NCI-H748 treated with DMSO at 0.1 percent for 48 hours (cell line): ENCODE measurements at places on chromosomes 2 and 18.
A peak's percentile ranks its signal among the peaks of the same experiment; 100 is the strongest.

GRCh38 chr2:173231042-173231441, 123.6 kb upstream of the CDCA7 start:
- DNase-seq: peak; percentile 22

GRCh38 chr2:148933456-148933855, 58.4 kb downstream of the KIF5C start:
- DNase-seq: no peak

GRCh38 chr2:30705056-30705455, 102.2 kb downstream of the CAPN13 start:
- no peak for DNase-seq

DNA sequence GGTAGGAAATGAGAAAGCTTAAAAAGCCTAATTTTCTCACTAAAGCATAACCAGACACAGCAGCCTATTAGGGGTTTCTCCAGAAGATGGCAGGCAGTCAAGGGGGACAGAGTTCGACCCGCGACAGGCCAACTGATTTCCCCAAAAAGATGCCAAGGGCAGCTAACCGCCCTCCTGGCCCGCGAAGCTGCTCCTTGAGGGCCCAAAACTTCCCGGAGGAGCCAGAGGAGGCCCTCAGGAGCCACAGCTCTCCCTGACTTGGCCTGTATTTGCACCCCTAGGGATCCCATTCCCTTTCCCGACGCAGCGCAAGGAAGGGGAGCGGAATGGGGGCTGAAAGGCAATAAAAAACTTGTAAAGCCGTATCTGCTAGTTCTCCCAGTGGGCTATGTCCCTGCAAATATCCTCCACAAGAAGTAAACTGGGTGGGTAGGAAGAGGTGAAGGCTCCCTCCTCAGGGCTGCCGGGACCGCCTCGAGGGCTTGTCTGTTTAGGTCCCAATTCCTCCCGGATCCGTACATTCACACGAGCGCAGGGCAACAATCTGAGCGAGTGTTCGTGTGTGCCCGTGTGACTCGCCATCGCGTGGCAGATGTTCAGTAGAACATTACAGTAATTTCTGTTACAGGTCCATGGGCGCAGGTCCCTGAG, 756 bp upstream of the NAGK start:
- no peak for DNase-seq

DNA sequence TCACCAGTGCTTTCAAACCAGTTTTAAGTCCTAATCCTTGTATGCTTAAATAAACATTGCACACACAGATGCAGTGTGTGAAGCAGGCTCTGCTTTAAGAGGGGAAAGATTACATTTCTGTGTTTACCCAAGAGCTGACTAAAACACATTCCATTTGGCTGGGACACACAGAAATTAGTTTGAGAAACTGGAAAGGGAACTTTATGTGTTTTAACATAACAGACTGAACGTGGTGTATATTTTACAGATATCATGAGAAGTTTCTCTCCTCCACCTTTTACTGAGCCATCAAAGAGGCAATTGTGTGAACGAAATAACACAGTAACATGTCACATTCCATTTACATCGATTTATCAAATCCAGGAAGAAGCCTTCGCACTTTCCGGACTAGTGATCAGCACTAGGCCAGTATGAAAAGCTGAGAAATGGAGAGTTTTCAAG, 121.8 kb downstream of the MAIP1 start:
- no peak for DNase-seq

GRCh38 chr2:118290411-118291250, 202.4 kb downstream of the INSIG2 start:
- no peak for DNase-seq

GRCh38 chr2:165122521-165122920, 81.3 kb downstream of the SCN3A start:
- DNase-seq: no peak

DNA sequence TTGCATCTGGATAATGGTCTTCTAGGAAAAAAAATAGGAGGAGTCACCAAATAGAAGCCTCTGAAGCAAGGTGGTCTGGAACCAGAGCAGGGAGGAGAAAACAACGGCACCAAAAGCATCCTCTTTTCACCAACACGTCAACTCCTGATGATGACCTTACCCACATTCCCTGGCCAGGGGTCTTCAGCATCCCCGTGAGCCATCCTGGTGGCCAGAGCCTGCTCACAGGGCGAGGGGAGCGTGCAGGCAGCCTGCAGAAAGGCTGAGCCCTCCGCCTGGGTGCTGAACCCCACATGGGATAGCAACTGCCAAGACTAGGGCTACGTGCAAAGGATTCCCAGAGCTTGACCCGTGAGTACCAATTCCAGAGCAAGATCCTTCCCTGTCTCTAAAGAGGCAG, 191.0 kb downstream of the NDUFA10 start:
- DNase-seq: no peak

DNA sequence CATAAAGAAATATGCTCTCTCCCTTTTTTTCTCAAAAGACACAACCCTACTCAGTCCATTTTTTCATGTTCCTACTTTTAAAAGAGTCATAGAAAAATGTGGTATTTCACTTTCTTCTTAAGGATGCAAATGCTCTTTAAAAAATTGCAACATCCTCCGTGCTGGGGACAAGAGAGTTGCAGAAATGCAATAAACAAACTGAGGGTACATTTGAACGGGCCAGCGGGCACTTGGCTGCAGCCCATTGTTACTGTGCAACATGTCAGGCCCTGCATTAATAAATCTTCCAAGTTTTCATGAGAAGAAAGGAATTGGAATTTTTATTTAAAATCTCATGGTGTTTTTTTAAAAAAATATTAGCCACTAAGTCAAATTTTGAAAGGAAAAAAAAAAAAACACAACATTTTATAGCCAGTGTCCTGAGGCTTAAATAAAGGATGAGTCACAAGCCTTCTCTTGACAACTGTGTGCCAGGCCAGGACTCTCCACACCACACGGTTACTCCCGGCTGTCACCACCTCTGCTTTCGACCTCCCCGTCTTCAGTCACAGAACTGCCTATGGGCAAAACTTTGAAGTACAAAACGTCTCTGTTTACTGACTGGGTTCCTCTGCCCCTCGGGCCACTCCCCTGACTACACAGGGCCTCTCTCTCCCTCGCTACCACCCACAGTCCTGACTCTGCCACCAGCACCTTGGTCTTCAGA, 57.5 kb upstream of the MFF start:
- no peak for DNase-seq

DNA sequence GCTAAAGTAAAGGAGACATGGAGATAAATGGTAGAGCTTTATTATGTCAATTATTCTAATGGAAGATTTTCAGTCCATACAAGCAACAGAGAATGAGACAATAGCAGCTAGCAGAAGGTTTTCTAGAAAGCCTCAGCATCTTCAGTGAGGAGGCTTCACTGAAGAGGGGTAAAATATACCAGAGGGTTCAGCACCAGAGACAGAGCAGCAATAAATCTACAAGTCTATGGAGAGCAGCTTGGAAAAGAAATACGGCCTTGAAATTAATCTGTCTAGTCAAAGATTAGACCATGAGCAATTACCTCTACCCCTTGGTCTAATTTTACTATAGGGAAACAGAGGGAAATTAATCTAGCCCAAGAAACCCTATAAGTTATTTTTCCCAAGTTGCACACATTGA, 185.7 kb upstream of the CRIM1 start:
- DNase-seq: no peak

- DNase-seq: no peak
Measured at GRCh38 chr2:218437969-218438368, 19.0 kb downstream of the VIL1 start.

GRCh38 chr18:46477425-46478011, 179.5 kb downstream of the LOXHD1 start:
- no peak for DNase-seq

DNA sequence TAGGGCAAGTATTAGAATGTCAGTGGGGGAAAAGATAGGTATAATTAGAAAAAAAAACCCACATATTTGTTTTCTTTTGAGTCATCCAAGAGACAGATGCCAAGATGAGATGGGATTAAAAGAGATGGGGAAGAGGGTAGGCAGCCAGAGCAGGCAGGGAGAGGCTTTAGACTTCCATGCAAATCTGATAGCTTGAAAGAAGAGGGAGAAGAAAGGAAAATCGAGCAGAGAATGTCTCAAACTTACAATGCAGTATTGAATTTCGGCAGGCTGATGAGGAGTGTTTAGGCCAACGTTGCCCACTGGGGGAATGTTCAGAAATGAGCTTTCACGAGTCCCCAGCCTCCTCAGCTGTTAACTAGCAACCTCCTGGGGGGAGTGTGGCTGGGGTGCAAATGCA, 91.3 kb downstream of the SPATS2L start:
- DNase-seq: no peak

DNA sequence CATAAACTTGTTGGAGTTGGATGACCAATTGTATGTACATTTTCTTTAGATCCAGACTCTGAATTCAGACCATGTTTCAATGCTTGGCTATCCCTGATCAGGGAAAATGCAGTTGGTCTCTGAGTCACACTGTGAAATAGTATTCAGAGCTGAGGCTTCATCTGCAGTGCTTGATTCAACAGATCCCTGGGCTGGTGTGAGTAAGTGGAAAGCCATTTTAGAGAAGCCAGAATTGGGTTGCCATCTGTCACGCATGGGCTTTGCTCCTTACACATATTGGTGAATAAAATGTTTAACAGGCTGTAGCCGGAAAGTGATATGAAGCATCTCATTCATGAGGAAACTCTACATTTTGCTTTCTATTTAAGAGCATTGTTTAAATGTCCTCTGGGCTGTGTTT, 50.0 kb upstream of the ACYP2 start:
- no peak for DNase-seq

DNA sequence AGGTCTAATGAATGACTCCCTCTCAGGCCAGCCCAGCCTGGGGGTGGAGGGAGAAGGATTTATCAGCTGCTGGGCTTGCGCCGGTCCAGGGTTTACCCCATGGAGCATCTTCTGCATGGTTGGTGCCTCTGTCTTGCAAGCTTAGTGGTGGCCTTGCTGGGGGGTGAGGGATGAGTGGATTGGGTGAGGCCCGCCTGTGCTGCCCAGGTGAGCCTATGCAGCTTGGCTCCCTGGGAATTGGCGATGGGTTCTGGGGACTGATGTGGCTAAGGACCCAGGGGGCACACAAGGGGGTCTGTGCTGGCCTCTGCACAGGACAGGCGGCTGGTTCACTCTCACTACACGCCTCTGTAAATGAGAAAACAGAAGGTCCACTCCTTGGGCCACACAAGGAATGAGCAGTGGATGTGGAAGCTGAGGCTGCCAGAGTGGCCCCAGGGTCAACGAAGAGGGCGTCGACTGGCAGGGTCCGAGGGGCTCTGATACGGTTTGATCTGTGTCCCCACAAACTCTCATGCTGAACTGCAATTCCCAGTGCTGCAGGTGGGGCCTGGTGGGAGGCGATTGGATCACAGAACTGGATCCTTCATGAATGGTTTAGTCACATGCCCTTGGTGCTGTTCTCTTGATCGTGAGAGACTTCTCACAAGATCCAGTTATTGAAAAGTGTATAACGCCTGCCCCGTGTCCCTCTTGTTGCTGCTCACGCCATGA, 151.6 kb upstream of the HDAC4 start:
- no peak for DNase-seq

GRCh38 chr18:73663581-73663980, 484.1 kb downstream of the FBXO15 start:
- no peak for DNase-seq

GRCh38 chr18:58484989-58485981, 143.6 kb downstream of the ALPK2 start:
- DNase-seq: no peak

GRCh38 chr2:113187771-113188170, 14.0 kb downstream of the PSD4 start:
- DNase-seq: no peak

DNA sequence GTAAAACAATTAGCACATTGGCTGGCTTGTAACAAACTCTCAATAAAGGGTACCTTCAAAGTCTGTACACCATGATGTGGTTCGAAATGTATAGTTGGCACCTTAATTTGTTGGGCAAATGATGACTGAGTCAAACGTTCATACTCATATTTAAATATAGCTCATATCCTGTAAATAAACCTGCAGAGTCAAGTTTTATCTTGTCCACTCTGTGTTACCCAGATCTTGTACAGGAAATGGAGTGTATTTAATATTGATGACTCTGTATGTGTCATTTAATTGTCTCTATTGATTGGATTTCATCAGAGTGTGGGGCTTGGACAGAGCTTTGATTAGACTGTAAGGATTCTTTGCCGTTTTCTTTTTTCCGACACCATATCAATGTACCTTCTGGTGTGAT, 805.6 kb upstream of the ZEB2 start:
- no peak for DNase-seq

- no peak for DNase-seq
Measured at GRCh38 chr2:10331027-10331701, 28.5 kb downstream of the HPCAL1 start.

DNA sequence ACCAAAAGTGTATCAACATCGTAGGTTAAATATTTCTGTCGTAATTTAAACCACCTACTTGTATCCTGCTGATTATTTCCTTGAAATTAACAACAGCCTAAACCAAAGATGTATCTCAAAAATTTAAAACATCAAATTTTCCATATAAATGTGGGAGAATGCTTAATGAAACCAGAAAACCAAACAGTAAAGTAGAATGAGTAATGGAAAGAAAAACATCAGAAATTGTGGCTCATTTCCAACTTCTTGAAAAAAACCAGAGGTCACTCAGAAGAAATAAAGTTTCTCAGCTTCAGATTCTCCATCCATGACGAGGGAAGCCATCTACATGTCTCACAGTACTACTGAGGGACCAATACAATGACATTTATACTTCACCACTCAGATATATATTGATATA, 296.5 kb downstream of the NOL4 start:
- no peak for DNase-seq

DNA sequence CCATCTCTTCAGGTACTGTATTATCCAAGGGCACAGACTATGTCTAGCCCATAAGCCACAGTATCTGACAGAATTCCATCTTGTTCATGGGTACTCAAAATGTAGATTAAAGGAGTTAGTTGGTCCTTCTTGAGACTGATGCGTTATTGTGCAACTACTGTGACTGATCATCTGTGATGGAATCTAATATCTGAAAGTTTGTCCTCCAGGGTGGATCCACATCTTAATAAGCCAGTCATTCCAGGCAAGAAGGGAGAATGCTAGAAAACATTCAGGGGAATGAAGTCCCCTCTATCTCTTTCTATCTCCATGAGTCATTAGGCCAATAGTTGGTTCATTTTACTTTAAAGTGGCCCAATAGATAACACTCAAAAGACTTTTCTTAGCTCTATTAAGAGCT, 252.6 kb downstream of the EXOC6B start:
- no peak for DNase-seq

DNA sequence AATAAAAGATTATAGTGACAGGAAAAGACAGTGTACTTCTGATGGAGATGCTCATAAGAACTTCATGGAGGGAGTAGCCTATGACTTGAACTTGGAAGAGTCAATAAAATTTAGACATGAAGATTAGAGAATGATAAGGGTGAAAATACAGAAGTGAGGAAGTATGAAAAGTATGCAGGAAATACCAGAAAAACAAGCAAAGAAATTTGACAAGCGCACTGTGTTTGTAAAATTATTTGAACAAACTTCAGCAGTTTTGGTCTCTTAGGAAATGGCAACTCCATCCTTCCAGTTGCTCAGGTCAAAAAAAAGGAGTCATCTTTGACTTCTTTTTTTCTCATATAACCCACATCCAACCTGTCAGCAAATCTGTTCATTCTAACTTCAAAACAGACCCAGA, 864.0 kb upstream of the ZEB2 start:
- no peak for DNase-seq
